Activated naive CD8-positive, alpha-beta T cell treated with anti-CD3 and anti-CD28 coated beads, Interleukin-2, amount 50 U/mL, for 16 hours (primary cell): ENCODE measurements at places on chromosomes 3 and 15.

- DNase-seq = no peak
These were observed 93.6 kb upstream of the FAM174B start for GRCh38 chr15:92749216-92749615.

- no peak for DNase-seq
These were observed 278.4 kb downstream of the OCA2 start for GRCh38 chr15:27820722-27821121.

DNA sequence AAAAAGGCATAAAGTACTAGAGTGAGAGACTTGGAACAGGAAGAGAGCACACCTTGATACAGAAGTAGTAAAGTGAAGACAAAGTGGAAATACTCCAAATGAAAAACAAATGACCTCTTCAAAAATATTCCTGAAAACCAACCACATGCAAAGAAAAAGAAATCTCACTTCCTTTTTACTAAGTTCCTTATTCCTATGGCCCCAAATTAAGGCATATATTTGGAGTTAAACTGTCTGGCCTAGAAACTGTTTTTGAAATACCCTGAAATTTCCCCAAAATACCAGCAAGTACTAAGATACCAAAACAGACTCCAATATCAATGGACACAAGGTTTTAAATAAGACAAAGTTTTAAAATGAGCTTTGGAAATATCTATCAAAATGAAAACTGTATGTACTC lies 58.2 kb downstream of the ZNF148 start:
- no peak for DNase-seq

DNA sequence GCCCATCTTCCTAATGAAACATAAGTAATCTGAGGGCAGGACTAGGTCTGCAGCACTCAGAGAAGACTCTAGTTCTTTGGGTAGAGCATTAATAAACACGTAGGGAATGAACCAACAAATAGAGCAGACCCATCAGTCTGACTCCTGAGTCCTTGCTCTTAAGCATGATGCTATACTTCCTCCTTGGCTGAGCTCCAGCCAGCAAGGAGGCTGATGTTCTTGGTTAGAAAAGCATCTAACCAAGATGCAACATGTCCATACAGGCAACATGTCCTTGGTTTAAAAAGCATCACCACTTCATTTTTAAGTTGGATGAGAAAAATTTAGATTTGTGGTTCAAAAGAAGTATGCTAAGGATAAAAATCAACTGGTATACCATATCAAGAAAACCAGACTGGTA lies 8.5 kb upstream of the MYH15 start:
- no peak for DNase-seq

DNA sequence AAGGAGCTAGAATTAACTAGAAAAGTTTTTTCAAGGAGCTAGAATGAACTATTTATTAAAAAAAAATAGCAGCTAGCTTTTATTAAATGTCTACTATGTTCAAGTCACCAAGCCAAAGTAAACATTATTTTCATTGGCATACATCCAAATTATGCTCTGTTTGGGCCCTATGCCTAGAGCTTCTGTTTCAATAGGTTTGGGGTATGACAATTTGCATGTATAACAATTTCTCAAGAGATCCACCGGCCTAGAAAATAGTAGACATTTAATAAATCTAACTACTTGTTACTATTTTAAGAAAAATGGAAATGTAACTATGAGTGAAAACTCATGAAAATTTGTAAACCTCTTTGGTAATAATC lies 8.0 kb downstream of the GABRR3 start:
- DNase-seq = no peak

GRCh38 chr3:52054661-52055511 lies 1.5 kb downstream of the DUSP7 start:
- no peak for DNase-seq

DNA sequence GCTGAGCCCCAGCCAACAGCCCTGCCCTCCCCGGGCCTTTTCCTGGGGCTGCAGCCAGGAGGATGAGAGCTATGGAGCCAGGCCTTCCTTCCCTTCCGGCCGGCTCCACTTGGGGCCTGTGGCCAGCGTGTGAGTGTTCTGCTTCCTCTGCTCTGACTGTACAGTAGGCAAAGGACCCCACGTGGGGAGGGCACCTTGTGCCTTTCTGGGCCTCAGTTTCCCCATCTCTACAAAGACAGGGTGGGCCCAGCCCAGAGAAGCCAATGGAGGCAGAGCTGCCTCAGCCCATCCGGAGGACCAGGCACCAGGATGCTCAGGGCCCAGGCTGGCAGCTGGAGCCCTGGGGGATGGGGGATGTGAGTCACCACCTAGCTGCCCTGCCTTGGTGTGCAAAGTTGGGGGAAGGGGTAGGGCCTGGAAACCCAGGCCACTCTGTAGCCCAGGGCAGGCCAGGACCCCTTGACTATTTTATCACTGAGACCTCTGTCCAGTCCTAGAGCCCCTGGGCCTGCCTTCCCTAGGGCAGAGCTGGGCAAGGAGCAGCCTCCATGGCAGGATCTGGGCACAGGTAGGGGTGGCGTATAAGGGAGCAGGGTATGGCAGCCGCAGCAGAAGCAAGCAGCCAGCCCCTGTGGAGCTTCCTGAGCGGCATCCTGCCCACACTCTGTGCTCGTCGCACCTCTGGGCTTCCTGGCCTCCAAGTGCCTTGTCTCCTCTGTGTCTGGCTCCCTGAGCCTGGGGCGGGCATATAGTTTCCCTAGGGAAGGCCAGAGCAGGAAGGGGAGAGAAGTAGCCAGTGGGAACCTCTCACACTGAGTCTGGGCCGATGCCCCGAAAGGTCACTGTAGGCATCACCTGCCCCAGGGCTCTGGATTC lies 1.8 kb downstream of the PSTPIP1 start:
- no peak for DNase-seq

DNA sequence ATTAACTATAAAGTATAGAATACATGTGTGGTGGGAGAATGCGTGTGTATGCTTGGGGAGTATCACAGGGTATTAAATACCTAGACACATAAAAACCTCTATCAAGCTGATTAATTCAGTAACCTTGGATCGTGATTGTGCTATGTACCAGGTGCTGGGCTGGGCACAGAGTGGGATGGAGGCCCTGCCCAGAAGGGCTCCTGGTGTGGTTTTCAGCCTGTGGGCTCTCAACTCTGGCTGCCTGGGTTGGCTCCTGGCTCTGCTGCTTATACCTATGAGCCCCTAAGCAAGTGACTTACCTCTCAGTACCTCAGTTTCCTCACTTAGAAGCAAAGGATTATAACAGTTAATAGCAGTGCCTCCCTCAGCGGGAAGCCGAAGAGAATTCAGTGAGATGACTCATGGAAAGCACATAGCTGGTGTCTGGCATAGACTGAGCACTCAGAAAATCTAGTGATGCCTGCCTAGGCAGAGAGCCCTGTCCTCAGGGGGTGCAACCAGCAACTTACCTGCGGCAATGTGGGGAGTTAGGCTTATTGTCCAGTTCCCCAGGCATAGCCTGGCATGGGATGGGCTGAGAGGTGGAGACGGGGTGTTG lies 90.6 kb upstream of the MYZAP start:
- DNase-seq = no peak

GRCh38 chr15:28959326-28959725 lies 73.6 kb downstream of the APBA2 start:
- no peak for DNase-seq

DNA sequence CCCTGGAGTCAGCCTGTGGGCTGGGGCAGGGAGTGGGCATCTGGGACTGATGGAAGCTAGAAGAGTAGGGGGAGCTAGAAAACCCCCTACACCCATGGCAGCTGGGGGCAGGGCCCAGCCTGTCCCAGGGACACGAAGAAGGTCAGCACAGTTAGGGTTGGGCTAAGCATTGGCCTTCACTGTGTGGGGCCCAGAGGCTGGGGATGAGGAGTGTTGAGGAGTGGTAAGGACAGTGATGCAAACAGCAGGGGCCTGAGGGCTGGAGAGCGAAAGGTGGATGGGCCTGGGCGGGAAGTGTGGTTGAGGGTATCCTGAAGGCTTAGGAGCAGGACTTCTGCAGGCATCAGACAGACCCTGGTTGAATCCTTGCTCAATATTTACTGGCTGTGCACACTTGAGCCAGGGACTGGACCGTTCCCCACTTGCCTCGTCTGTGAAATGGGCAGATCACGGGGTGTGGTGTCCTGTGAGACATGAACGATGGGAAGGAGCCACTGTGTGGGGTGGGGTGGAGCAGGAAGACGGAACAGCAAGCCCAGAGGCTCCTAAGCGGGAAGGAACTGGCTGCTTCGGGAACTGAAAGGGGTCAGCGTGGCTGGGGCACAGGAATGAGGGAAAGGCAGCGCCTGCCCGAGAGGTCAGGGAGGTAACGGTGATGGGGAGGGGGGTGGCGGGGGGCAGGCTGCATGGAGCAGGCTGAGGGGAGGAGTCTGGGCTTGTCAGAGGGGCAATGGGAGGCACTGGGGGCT lies 7.3 kb downstream of the PRKCD start:
- DNase-seq = no peak

DNA sequence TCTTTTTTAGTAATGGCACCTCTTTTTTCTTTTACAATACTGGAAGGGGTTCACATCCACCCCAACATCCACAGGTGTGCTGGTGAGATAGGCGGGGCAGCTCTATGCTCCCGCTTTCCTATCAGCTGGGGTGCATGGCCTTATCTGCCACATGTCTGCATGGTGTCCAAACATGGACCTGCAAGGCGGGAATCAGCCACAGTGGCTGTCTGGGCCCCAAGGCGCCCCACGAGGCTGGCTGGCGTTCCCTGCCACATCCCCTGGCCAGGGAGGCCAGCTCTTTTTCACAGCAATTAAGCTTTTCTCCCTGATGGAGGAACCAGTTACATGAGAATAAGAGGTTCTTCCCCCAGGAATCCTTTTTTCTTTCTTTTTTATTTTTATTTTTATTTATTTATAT lies 30.9 kb upstream of the GOLGA6L2 start:
- no peak for DNase-seq

DNA sequence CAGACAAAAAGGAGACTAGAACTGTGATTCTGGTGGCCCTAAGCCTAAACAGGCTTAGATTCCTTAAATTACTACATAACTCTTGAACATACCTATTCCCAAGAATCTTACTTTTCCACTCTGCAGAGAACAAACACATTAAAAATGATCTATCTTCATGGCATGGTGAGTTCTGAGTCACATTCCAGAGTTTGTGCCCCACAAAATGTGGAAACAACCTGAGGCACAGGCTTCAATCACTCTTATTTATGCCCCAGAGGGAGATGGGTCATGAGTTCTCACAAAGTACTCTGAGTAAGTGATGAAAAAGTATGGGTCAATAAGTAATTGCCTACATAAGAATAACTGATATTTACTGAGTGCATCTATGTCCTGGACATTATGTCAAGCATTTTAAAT lies 137.5 kb upstream of the SLC2A2 start:
- no peak for DNase-seq

DNA sequence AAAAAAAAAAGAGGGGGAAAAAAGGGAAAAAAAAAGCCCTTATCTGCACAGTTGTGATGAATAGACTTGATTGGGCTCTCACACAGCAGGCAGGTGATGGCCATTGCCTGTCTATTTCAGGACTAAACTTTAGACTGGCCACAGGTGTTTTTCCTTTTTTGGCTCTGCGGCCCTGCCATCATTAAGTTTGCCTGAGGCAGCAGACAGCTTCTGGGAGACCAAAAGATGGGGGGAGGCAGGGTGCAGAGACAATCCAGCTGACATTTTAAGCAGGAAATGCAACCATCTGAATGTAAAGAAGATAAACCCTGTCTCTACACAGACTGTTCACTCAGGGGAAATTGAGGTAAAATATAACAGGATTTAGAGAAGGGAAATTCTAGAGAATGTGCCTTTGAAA lies 295.0 kb upstream of the KCNH8 start:
- DNase-seq = no peak

DNA sequence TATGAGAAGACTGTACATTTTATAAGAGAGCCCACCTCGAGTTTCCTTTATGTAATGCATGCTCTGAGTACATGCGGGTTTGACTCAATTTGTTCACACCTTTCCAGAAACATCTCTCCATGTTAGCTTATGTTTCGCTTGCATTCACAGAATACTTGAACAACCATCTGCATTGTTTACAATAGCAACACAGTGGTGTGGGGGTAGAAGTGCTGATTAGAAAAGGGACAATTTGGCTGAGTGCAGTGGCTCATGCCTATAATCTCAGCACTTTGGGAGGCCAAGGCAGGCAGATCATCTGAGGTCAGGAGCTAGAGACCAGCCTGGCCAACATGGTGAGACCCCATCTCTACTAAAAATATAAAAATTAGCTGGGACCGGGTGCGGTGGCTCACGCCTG lies 60.9 kb downstream of the NCEH1 start:
- no peak for DNase-seq

DNA sequence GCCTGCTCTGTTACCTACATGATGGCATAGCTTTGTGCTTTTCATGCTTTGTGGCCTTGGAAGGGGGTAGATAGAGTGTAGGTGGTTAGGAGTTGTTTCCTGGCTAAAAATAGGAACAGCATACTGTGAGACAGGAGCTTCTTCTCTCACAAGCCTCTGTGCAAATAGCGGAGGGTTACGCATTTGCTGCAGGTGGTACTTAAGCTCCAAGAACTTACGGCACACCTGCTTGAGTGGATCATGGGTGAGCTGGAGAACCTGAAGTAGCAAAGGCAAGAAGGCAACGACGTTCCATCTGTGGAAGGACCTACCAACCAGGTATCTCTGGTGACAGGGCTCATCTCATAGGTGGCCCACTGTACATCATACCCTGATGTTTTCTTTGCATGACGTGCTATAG lies 66.0 kb downstream of the ST6GAL1 start:
- DNase-seq = no peak

- DNase-seq = no peak
These were observed 101.6 kb upstream of the ANKRD28 start for GRCh38 chr3:15899388-15899787.

DNA sequence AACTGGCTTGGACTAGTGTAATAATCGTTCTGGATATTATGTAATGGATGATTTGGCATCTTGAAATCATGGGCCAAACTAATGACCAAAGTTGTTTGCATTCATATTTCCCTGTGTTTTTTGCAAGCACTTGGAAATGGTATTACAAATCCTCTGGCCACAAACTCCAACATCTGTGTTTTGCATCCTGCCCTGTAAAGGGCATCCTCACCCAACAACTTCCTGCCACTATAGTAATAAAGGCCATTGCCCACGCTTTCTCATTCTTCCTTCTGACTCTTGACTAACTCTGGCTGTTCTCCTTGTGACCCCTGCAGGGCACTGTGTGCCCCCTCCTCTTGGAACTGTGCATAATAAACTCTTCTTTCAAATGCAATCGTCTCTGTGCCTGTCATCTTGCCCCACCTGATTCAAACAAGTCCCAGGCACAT lies 25.4 kb upstream of the PSMD6 start:
- DNase-seq = no peak

DNA sequence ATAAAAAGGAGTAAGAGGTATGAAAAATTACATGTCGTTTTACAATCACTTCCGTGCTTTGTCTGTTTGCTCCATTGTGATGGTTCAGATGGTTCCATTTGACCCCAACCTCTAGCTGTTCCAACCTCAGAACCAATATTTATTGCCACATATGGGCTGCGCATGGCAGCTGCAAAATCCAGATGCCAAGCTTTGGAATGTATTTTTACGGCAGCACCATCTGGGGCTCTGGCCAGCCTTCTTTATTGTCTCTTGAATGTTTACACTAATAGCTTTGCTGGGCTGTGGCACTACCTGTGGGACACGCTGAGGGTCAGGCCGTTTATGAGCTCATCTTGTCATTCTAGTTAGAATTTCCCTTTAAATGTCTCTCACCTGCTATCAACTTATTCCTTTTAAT lies 219.8 kb downstream of the ROBO2 start:
- no peak for DNase-seq
